ENCODE measurements at places on chromosomes 13 and 19. TPM values are rescaled to one million over a fixed set of nuclear protein-coding genes. Genes with fewer than 3 reads are reported as not detected.

GRCh38 chr13:106562301-106562700, 5.6 kb downstream of the ARGLU1 start:
- no peak for DNase-seq

DNA sequence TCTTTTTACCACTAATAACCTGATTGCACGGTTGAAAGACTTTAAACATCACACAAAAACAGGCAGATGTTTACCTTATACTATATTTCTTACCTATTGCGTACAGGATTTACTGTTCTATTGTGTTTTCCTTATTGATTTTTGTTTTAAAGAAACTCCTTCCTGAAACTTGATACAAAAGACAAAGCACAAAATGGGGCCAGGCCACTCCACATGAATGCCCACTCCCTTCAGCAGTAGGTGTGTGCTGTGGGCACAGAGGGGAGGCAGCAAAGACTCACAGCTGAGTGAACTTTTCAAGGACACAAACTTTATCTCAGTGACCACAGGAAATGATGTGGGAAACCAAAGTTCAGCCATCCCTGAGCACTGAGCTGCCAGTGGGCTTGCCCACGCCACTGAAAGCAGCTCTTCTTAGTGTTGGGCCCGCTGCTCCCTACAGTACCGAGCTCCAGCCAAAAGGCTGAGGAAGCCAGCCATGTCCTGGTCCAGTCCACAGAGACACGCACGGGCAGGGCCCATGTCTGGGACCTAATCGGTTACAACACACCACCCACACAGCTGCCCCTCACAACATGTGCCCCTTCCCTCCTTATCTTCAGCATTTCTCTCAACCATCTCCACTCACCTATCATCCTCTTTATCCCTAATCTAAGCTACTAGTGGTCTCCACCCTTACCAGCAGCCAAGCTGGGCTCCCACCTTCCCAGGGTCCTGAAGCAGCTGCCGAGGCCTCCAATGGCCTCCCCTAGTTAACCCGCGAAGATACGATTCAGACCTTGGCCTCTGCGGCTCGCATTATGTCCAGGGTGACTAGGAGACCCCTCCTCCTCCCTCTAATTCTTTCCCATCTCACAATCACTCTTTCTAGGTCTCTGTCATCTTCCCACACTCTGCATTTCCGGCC, 39.5 kb downstream of the ATP7B start:
- DNase-seq, result no peak

DNA sequence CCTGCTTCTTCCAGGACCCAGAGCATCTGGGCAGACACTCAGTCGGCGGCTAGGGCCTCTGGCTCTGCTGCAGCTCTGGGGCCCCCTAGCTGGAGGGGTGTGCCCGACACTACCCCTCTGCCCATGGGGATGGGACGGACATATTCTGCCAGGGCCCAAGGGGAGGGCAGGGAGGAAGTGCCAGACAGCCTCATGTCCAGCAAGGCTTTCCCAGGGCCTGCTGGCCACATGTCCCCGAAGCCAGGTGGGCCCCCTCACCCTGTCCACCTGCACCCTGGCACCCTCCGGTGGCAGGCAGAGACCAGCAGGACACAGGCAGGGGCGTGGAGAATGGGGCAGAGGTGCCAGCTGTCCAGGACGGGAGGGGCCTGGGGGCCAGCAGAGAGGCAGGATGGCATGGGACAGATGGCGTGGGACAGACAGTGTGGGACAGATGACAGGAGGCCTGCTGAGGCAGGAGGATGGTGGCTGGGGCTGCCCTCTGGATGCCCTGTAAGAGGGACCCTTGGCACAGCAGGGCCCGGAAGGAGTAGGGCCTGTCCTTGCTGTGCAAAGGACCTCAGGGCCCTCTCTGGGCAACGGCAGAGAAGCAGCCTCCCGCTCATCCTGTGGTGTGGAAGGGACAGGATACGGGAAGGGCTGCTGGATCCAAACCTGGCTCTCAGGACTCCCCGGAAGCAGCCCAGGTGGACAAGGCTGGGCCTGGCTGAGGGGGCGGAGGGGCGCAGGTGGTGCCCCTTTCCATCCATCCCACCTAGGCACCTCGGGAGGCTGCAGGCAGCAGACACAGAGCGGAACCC, 29.1 kb downstream of the CEBPG start:
- DNase-seq, result no peak

DNA sequence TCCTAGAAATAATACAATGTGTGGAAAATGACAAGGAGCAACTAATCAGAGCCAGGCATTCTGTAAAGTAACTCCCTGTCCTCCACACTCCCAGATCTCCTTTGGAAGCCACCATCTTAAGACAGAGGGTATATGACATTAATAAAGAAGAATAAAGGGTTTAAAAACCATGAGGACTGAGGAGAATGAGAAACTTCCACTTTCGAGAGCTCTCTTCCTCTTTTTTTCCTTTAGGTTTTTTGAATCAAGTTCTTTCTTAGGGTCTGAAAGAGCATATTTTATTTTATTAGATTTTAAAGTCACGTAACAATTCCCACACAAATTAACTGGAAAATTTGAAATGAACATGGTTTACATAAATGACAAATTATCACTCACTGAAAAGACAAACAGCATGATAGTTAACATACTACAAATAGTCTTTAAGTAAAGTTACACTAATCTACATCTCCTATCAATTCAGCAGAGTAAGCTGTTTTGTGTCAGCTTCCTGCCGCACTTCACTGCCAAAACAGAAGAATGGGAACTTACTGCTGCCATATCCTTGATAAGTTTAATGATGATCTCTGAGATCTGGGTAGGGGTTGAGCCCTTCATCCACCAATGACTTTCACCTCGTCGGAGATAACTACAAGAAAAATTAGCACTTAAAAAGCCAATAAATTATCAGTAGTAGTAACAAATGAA, 38.6 kb upstream of the FBXL3 start:
- no peak for DNase-seq

DNA sequence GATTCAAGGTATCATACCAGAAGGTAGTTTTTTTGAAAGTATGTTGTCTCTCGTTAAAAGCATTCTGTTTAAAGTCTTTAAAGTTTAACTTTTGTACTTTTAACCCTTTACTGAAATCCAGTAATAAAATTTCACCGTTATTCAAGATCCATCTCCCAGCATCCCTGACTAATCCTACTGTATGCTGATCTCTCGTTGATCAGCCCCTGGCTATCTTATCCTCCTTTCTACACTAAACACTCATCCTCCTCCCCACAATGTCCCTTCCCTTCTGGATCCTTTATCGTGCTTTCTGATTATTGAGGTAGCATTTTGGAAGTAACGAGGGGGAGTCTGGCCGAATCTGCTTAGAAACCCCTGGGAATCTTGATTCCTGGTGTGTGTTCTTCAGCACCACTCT, 1.3 kb downstream of the TPP2 start:
- no peak for DNase-seq

- no peak for DNase-seq
Measured at GRCh38 chr13:112569821-112570220, 18.1 kb downstream of the TUBGCP3 start.

- DNase-seq, result no peak
Measured at GRCh38 chr13:50209631-50210030, 194.4 kb downstream of the KCNRG start.

- no peak for DNase-seq
Measured at GRCh38 chr13:71695662-71696061, 171.3 kb downstream of the DACH1 start.

- no peak for DNase-seq
Measured at GRCh38 chr13:56850852-56851251, 289.9 kb upstream of the PRR20A start.

DNA sequence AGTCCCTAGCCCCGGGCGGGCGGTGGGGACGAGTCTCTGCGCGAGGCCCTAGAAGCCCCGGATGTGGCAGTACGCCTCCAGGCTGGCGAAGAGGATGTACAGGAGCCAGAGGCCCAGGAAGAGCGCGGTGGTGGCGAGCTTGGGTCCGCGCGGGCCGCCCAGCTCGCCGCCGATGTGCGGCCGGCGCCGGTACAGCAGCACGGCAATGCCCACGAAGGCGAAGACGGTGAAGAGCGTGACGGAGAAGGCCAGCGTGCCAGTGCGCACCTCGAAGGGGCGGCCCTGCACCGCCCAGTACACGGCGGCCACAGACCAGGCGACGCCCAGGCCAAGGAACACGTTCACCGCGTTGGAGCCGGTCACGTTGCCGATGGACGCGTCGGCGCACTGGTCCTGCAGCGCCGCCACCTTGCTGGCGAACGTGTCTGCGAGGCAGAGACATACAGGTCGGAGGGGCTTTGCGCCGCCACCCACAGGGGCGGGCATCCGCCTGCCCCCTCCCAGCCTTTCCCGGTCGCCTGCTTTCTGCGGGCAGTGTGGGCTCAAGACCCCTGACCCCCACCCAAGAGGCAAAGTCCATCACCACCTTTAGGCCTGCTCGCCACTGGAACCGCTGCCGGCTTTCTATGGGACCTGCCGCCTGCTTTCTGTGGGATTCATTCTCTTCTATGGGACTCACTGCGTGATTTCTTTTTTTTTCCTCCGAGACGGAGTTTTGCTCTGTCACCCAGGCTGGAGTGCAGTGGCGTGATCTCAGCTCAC, 10.9 kb upstream of the MEIS3 start:
- no peak for DNase-seq

GRCh38 chr19:13619203-13619632, 112.9 kb upstream of the CACNA1A start:
- no peak for DNase-seq

DNA sequence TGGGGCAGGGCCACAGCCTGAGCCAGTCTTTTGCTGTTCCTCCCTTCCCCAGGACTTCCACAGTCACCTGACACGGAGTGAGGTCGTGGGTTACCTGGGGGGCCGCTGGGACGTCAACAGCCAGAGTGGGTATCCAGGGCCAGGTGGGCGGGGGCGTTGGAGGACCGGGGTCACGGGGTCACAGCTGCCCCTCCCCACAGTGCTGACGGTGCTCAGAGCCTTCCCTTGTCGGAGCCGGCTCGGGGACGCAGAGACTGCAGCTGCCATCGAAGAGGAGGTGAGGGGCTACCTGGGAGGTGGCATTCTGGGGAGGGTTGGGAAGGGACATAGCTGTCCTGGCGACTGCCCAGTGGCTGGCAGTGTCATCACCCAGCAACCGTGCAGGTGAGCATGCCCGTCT, 11.5 kb downstream of the MPND start:
- no peak for DNase-seq

GRCh38 chr13:112729408-112729807, 39.6 kb downstream of the ATP11A start:
- no peak for DNase-seq

GRCh38 chr13:113854238-113855011, 9.5 kb downstream of the GAS6 start:
- peak; percentile 85 for DNase-seq

- no peak for DNase-seq
Measured at GRCh38 chr13:80196756-80197155, 144.2 kb downstream of the SPRY2 start.

- no peak for DNase-seq
Measured at GRCh38 chr13:35961002-35961401, 170.2 kb downstream of the DCLK1 start.

CYP2S1 gene
- total RNA-seq, result 0.49 TPM

WDR88 gene
- not detected for total RNA-seq

MZT1 gene
- total RNA-seq, result 6.8 TPM

RGS9BP gene
- 1.0 TPM for total RNA-seq
